ENCODE measurements at places on chromosomes 11 and 22. TPM values are rescaled to one million over a fixed set of nuclear protein-coding genes. Genes with fewer than 3 reads are reported as not detected.

- H3K27ac ChIP-seq = no peak overlapping the region
- H3K4me1 ChIP-seq = peaks cover 10% of the 10 kb centered on the region
- no peaks in the 10 kb centered on the region for H3K36me3 ChIP-seq
- H3K4me3 ChIP-seq = no peak overlapping the region
- H3K27me3 ChIP-seq = no peaks in the 10 kb centered on the region
- DNase-seq = no peak
These were observed 270.7 kb upstream of the SYN3 start for GRCh38 chr22:33328789-33329296.

Gene KDM4F
- not detected for polyA plus RNA-seq

Gene RIMBP3C
- polyA plus RNA-seq = 0.19 TPM

DNA sequence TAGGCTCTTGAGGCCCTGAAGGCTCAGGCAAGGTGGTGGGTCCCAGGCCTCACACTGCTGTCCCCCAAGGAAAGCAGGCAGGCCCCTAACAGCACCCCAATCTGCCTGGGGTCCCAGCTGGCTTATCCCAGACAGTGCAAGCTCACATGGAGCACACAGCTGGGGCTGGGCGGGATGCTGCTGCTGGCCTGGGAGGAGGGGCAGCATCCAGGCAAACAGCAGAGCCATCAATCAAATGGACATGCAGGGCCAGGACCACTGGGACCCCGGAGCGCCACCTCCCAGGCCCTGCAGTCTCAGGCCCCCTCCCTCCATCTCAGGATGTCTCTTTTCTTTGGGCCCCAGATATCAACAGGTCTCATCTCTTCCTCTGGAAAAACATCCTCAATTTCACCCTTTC is 140.3 kb downstream of the BRD1 start:
- H3K4me3 ChIP-seq = no peak overlapping the region
- H3K27me3 ChIP-seq = peaks cover 32% of the 10 kb centered on the region
- H3K4me1 ChIP-seq = no peaks in the 10 kb centered on the region

DNA sequence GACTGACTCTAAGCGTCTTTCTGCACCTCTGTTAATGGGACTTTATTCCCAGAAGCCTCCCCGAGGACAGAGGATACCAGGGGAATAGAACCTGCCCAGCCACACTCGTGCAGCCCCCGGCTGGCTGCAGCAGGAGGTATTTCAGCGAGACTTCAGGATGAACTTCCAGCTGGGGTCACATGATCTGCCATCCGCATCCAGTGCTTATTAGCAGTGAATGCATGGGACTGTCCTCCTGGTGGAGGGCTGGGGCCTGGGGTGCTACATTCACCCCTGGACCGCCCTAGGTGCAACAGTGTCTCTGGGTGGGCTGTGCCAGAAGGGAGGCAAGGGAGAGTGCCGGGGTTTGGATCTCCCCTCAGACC is 1.6 kb downstream of the DUSP8 start:
- H3K27me3 ChIP-seq = peaks cover 29% of the 10 kb centered on the region
- H3K4me1 ChIP-seq = peaks cover 15% of the 10 kb centered on the region
- no peak overlapping the region for H3K4me3 ChIP-seq
- no peaks in the 10 kb centered on the region for H3K36me3 ChIP-seq

Gene PTGDR2
- 0.22 TPM for polyA plus RNA-seq

GRCh38 chr11:105738986-105739795 is 129.3 kb downstream of the GRIA4 start:
- DNase-seq = no peak
- no peaks in the 10 kb centered on the region for H3K4me1 ChIP-seq
- H3K4me3 ChIP-seq = no peak overlapping the region
- H3K36me3 ChIP-seq = no peaks in the 10 kb centered on the region

DNA sequence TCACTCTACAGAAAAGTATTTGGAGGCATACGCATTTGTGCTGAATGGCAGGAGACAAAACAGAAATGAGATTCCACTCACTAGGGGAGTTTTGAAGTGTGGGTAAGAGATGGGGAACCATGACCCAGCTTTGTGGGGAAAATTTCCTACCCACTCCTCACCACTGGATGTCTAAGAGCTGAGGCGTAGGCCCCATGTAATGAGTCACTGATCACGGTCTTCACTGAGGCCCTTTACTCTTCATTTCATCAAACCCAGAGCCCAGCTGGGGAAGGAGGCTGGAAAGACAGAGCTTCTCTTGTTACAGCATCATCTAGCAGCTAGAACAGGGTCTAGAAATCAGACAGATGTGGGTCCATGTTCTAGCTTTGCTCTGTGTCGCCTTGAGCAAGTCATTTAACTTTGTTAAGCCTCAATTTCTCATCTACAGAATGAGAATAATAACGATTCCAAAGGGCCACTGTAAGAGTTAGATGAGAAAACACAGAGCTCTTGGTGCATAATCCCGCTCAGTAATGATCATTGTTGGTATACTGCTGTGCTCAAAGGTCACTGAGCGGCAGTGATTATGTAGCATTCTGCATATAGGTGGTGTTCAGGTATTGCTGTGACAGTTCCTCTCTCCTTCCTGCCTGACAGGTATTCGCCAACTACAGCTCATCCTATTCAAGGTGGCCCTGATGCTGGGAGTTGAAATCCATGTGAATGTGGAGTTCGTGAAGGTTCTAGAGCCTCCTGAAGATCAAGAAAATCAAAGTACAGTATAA is 97.2 kb downstream of the MICAL2 start:
- no peak for DNase-seq
- H3K4me1 ChIP-seq = no peaks in the 10 kb centered on the region
- H3K27ac ChIP-seq = no peak overlapping the region
- no peak overlapping the region for H3K4me3 ChIP-seq
- H3K36me3 ChIP-seq = no peaks in the 10 kb centered on the region

Gene RNH1
- 83.8 TPM for polyA plus RNA-seq

Gene PRSS23
- polyA plus RNA-seq = 1.5 TPM

Gene RCOR2
- polyA plus RNA-seq = 0.18 TPM
